Suppressor macrophage treated with lipopolysaccharide for 1 hour (primary cell): ENCODE measurements at places on chromosomes 4 and X.

- no peak for DNase-seq
Observed at GRCh38 chr4:16579866-16580265, 318.6 kb downstream of the LDB2 start.

GRCh38 chr4:67109276-67109675, 436.0 kb downstream of the CENPC start:
- no peak for DNase-seq

GRCh38 chr4:81963763-81964020, 410.1 kb downstream of the HNRNPD start:
- DNase-seq: no peak

DNA sequence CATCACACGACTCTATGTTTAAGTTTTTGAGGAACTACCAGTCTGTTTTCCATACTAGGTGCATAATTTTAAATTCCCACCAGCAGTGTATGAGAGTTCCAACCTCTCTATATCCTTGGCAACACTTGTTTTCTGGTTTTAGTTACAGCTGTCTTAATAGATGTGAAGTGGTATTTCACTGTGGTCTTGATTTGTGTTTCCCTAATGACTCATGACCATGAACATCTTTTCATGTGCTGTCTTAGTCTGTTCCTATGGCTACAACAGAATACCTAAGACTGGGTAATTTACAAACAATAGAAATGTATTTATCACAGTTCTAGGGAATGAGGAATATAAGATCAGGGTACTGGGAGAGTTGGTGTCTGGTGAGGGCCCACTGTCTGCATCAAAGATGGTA, 51.5 kb upstream of the GPR78 start:
- DNase-seq: no peak
